ENCODE measurements at places on chromosomes 13 and 19.
A peak's percentile ranks its signal among the peaks of the same experiment; 100 is the strongest.

- H3K36me3 ChIP-seq, result no peaks in the 10 kb centered on the region
- H3K4me1 ChIP-seq, result no peaks in the 10 kb centered on the region
- no peak overlapping the region for H3K4me3 ChIP-seq
- no peak overlapping the region for H3K27ac ChIP-seq
Observed at GRCh38 chr13:68675209-68675608, 1432.4 kb upstream of the ATXN8OS start.

DNA sequence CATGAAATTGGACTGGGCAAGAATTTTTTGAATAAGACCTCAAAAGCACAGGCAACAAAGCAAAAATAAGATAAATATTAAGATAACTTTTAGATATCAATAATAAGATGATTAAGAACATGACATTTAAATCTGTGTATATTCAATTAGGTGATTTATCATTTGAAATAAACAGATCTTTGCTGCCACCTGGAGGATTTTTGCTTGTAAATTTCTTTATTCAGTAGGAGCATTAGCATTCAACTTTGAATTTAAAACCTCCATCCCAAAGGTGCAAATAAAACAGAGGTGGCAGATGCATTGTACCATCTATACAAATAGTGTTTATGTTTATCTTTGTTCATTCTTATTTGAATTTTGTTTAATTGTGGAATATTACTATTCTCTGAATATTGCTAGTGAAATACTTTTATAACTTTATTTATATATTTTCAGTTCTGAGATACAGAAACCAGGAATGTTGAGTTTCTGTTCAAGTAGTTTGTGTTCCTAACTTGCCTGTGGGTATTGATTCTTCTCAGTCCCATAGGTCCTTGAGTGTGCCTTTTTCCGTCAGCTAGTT is 20.9 kb downstream of the COG6 start:
- DNase-seq, result no peak
- no peaks in the 10 kb centered on the region for H3K4me1 ChIP-seq
- no peak overlapping the region for H3K27ac ChIP-seq
- H3K27me3 ChIP-seq, result no peaks in the 10 kb centered on the region
- no peaks in the 10 kb centered on the region for H3K36me3 ChIP-seq

GRCh38 chr19:18317961-18318800 is 4.7 kb downstream of the LSM4 start:
- H3K27me3 ChIP-seq, result no peaks in the 10 kb centered on the region
- H3K4me1 ChIP-seq, result peaks cover 35% of the 10 kb centered on the region

- no peaks in the 10 kb centered on the region for H3K36me3 ChIP-seq
- H3K27me3 ChIP-seq, result no peaks in the 10 kb centered on the region
- peak overlapping the region; percentile 21 for H3K27ac ChIP-seq
- DNase-seq, result no peak
- H3K4me1 ChIP-seq, result no peaks in the 10 kb centered on the region
- H3K4me3 ChIP-seq, result no peak overlapping the region
Observed at GRCh38 chr13:33610438-33611120, 207.4 kb upstream of the RFC3 start.

DNA sequence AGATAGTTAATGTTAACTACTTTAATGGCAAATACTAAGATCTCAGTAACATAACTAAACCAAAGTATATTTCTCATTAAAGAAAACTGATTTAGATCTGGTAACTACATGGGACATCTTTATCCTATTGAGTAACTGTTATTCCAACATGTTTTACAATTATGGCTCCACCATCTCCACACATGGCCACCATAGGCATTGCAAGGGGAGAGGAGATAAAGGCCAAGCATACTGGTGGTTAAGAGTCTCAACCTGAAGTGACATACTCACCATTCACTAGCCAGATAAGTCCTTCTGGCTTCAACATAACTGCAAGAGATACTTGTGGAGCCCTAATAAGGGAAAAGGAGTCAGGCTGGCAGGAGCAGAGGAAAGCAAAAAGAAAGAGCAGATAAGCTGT is 1586.4 kb upstream of the SPRY2 start:
- H3K36me3 ChIP-seq, result no peaks in the 10 kb centered on the region
- H3K4me3 ChIP-seq, result no peak overlapping the region
- H3K4me1 ChIP-seq, result no peaks in the 10 kb centered on the region
- H3K27ac ChIP-seq, result no peak overlapping the region
- no peaks in the 10 kb centered on the region for H3K27me3 ChIP-seq

DNA sequence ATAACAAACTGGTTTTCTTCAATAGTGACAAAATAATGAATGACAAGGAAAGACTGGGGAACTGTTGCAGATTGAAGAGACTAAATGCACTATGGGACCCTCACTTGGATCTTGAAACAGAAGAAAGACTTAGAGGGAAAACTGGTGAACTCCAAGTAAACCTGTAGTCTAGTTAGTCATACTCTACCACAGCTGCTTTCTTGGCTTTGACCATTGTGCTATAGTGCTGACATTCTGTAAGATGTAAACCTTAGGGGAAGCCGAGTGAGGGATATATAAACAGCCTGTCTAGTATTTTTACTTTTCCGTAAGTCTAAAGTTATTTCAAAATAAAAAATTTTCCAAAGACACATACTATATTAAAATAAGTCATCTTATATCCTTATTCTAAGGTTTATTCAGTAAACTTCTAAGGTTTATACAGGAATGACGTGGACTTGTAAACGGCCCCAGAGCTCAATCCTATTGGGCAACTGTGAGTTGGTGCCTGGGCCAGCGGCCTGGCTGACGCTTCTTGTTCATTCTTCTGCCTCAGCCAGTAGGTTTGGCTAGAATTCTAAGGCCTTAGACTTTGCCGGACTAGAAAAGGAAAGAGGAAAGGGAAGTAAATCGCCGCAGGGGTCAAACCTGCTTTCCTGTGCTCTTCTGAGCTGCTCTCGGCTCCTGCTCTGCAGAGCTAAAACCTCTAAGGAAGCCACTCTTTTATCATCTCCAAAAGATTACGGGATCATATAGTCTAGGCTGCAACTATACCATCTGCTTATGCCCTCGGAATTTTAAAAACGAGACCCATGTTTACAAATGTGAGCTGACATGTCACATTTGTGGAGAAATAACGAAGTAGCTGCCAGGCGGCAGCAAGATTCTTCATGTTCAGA is 33.6 kb upstream of the UBE2L5 start:
- H3K4me1 ChIP-seq, result peaks cover 23% of the 10 kb centered on the region
- H3K27me3 ChIP-seq, result no peaks in the 10 kb centered on the region
- no peaks in the 10 kb centered on the region for H3K36me3 ChIP-seq
- H3K27ac ChIP-seq, result peak overlapping the region; percentile 83

GRCh38 chr19:5016781-5017180 is 47.9 kb downstream of the KDM4B start:
- no peaks in the 10 kb centered on the region for H3K27me3 ChIP-seq
- H3K36me3 ChIP-seq, result peaks cover 17% of the 10 kb centered on the region
- peaks cover 67% of the 10 kb centered on the region for H3K4me1 ChIP-seq
- H3K4me3 ChIP-seq, result no peak overlapping the region
- H3K27ac ChIP-seq, result no peak overlapping the region
- no peak for DNase-seq

DNA sequence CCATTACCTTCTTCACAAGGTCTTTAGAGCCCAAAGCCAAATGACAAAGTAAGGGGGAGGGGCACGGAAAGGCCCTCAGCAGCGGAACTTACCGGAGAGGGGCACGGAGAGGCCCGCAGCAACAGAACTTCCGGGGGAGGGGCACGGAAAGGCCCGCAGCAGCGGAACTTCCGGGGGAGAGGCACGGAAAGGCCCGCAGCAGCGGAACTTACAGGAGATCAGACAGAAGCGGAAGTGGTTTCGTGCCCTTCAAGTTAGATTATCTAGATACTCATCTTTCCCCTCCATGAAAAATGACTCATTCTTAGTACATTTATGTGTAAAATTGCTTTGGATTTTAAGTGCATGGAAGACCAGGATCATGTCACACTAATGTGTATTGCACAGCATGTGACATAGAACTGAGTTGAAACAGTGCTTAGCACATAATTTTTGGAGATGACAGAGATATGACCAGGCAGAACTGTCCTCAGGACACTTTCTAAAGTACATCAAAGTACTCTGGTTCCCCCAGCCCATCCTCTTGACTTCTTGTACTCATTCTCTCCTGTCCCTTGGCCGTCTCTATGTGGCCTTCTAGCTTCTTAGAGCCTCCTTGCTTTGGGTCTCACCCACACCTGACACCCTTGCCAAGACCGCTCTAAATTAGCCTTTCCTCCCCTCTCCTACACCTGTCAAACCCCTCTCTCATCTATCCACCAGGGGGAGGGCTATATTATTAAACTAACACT is 25.7 kb upstream of the TPTE2 start:
- H3K36me3 ChIP-seq, result no peaks in the 10 kb centered on the region
- H3K4me1 ChIP-seq, result no peaks in the 10 kb centered on the region
- peak overlapping the region; percentile 4 for H3K4me3 ChIP-seq
- no peak overlapping the region for H3K27ac ChIP-seq
- DNase-seq, result no peak
- H3K27me3 ChIP-seq, result no peaks in the 10 kb centered on the region

- peaks cover 16% of the 10 kb centered on the region for H3K4me1 ChIP-seq
- no peak for DNase-seq
- H3K27ac ChIP-seq, result no peak overlapping the region
- no peaks in the 10 kb centered on the region for H3K36me3 ChIP-seq
Observed at GRCh38 chr19:2625434-2625833, 77.1 kb downstream of the GNG7 start.

DNA sequence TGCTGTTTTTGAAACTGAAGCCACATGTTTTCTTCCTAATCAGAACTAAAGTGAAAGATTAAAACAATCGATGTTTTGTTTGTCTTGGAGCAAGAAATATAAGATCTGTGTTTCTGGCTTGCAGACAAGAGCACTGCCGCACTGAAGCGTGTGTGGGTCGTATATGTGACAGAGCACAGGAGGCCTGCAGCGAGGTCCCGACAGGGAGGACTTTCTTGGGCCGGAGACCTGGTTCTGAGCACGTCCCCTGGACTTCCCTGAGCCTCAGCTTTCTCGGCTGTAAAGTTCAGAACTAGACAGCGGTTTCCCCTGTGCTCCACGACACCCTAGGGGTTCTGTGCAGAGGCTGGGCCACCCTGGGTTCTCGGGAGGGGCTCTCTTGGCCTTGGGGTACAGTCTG is 60.5 kb downstream of the GADD45B start:
- H3K4me1 ChIP-seq, result peaks cover 15% of the 10 kb centered on the region
- H3K27me3 ChIP-seq, result no peaks in the 10 kb centered on the region
- H3K27ac ChIP-seq, result no peak overlapping the region
- H3K36me3 ChIP-seq, result no peaks in the 10 kb centered on the region
- no peak overlapping the region for H3K4me3 ChIP-seq
- DNase-seq, result no peak

GRCh38 chr13:98966019-98966418 is 11.8 kb downstream of the DOCK9 start:
- no peak for DNase-seq
- no peaks in the 10 kb centered on the region for H3K36me3 ChIP-seq

GRCh38 chr13:72290962-72291681 is 424.1 kb upstream of the DACH1 start:
- no peak overlapping the region for H3K4me3 ChIP-seq
- H3K4me1 ChIP-seq, result no peaks in the 10 kb centered on the region

GRCh38 chr13:54573186-54573585 is 1544.6 kb downstream of the OLFM4 start:
- H3K27ac ChIP-seq, result no peak overlapping the region
- no peaks in the 10 kb centered on the region for H3K4me1 ChIP-seq
- no peaks in the 10 kb centered on the region for H3K36me3 ChIP-seq
- DNase-seq, result no peak
- H3K27me3 ChIP-seq, result no peaks in the 10 kb centered on the region

DNA sequence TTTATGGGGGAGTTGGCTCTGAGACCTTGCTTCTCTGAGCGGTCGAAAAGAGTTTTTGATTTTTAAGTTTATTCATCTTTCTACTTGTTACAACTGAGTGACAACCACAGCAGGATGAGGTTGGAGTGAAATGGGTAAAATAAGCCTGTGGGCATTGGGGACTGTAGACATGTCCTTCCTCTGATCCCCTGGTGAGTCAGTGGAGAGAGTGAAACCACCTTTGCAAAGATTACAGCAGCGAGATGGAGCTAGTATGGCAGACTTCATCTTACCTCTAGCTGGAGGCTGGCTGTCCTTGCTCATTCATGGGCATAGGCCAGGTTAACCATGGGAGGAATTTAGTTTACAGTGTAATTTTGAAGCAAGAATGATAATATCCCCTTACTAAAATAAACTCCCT is 30.9 kb upstream of the PSG9 start:
- no peaks in the 10 kb centered on the region for H3K27me3 ChIP-seq
- no peaks in the 10 kb centered on the region for H3K36me3 ChIP-seq
- DNase-seq, result no peak
- H3K27ac ChIP-seq, result no peak overlapping the region

DNA sequence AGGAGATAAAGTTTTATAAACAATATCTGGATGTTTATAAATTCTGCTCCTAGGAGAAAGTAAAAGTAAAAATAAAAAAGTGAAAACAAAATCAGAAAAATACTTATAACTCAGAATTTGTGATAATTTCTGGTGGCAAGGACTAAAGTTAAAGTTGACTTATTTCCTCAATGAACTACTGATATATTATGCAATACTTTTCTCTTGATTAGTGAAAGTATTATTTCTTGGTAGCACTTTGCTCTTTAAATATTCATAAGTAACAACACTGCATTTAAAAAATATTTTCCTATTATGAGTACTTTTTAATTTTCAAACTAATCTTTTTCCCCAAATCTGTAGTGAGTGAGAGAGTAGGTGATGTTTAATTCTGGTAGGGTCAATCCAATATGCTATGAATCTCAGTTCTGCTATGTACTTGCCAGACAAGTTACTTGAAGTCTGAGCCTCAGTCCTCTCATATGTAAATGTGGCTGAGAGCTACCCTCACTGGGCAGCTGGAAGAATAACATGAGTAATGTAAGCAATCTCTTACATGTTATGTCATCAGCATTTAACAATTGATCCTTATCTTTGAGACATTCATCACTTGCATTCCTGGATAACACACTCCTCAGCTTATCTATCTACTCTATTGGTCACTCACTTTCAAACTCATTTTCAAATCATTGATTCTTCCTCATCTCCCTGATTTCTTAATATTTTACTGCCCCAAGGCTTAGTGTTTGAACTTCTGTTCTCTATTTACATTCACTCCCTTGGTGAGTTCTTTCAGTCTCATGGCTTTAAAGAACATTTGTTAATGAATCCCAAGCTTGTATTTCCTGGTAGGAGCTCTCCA is 239.0 kb downstream of the RGCC start:
- no peaks in the 10 kb centered on the region for H3K36me3 ChIP-seq
- no peak overlapping the region for H3K4me3 ChIP-seq
- DNase-seq, result no peak
- no peak overlapping the region for H3K27ac ChIP-seq

GRCh38 chr13:113002206-113002912 is 33.3 kb downstream of the MCF2L start:
- DNase-seq, result no peak
- H3K4me1 ChIP-seq, result peaks cover 24% of the 10 kb centered on the region
- peak overlapping the region; percentile 30 for H3K4me3 ChIP-seq
- H3K27me3 ChIP-seq, result no peaks in the 10 kb centered on the region
- no peak overlapping the region for H3K27ac ChIP-seq

DNA sequence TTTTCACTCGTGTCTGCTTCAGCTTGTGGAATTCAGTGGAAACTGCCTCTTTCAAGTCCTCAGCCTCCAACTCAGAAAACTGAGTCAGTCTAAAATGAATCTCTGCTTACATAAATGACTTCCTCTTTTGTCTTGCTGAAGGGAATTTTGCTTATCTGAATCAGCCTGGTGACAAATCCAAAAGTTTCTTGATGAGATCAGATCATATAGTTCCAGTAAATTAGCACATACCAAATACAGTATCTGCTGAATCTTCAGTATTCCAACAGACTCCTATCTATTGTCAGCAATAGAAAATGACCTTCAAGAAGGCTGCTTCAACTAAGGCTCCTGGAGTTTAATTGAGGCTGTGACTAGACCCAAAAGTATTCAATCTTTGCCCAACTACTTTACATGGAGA is 290.0 kb downstream of the MZT1 start:
- H3K36me3 ChIP-seq, result no peaks in the 10 kb centered on the region
- H3K27ac ChIP-seq, result no peak overlapping the region
- no peaks in the 10 kb centered on the region for H3K4me1 ChIP-seq

Data from vagina (tissue), 2 donors.